Activated naive CD8-positive, alpha-beta T cell treated with anti-CD3 and anti-CD28 coated beads, Interleukin-2, amount 10 ng/mL, durations not matched to agents 7 days and 5 days (primary cell): ENCODE measurements at places on chromosomes 12 and 14. TPM values are rescaled to one million over a fixed set of nuclear protein-coding genes. Genes with fewer than 3 reads are reported as not detected.

GRCh38 chr14:25759256-25759655, 709.3 kb upstream of the STXBP6 start:
- H3K4me3 ChIP-seq = no peak overlapping the region
- H3K27me3 ChIP-seq = no peaks in the 10 kb centered on the region
- H3K4me1 ChIP-seq = no peaks in the 10 kb centered on the region
- H3K27ac ChIP-seq = no peak overlapping the region
- no peaks in the 10 kb centered on the region for H3K36me3 ChIP-seq
- no peak for DNase-seq

LYZ gene
- total RNA-seq = 16.4 TPM

DNA sequence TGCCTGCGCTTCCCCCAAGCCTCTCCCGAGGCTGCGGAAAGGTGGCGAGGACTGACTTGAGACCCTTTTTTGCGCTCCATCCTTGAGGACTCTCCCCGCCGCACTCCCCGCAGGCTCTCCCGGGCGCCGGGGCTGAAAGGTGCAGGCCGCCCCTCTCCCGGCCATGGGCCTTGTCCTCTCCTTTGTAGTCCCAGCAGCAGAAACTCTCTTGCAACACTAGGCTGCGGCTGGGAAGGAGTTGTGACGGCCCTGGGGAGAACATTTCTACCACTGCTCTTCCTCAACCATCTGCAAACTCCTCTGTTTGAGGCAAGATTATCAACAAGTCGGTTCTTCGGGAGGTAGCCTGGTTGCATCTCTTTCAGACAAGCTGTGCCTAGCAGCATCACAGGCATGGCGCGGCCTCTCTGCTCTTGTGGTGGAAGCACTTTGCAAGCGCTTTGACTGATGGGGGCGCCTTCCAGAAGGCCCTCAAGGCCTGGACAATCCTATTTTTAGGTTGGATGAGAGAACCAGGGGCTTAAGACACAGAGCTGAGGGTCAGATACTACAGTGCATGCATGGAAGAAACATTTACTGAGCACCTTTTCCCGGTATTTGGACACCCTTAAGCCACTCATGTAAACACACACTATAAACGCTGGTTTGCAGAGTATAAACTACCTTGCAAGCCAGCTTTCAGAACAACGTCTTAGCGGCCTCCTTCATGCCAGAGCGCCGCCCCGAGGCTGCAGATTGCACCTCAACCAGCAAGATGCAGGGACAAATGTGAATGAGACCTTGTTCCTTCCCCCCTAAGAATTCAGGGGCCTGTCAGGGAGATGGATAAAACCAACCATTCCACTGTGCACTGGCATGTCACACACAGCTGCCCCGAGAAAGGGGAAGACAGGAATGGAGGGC, 1.2 kb upstream of the PRIMA1 start:
- H3K36me3 ChIP-seq = no peaks in the 10 kb centered on the region
- DNase-seq = no peak
- no peaks in the 10 kb centered on the region for H3K4me1 ChIP-seq
- H3K4me3 ChIP-seq = no peak overlapping the region
- peaks cover 55% of the 10 kb centered on the region for H3K27me3 ChIP-seq

SLCO1B3 gene
- total RNA-seq = not detected

DNA sequence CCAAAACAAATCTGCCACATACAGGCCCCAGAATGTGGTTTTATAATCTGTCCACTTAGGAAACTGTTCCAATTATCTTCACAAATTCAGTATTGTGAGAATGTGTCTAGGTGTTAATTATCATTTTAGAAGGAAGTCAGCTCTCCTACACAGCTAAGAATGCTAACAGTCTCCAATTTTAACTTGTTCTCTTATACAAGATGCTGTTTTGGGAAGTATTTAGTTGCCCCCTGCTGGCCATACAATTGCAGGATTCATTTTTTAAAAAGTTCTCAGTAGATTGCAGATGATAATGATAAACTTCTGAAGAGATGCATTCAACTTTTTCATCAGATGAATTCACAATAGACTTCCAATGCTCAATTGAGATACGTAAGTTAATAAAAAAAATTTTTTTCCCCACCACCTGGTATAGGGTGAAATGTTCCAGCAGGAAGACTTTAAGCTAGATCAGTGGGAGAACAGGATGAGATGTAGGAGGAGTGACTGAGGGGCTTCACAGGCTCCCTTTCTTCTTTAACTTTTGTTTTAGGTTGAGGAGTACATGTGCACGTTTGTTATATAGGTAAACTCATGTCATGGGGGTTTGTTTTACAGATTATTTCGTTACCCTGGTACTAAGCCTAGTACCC, 27.3 kb upstream of the OSBPL8 start:
- peaks cover 7% of the 10 kb centered on the region for H3K4me1 ChIP-seq
- H3K36me3 ChIP-seq = no peaks in the 10 kb centered on the region
- no peak overlapping the region for H3K4me3 ChIP-seq
- H3K27me3 ChIP-seq = peaks cover 2% of the 10 kb centered on the region

ZC2HC1C gene
- total RNA-seq = 1.5 TPM

TAS2R30 gene
- 3.1 TPM for total RNA-seq

PMEL gene
- total RNA-seq = 0.42 TPM

GRCh38 chr12:3045989-3046388, 31.2 kb upstream of the TSPAN9 start:
- H3K36me3 ChIP-seq = no peaks in the 10 kb centered on the region
- peaks cover 28% of the 10 kb centered on the region for H3K27me3 ChIP-seq
- no peak overlapping the region for H3K4me3 ChIP-seq
- H3K27ac ChIP-seq = no peak overlapping the region

GRCh38 chr14:63275611-63276010, 43.1 kb downstream of the GPHB5 start:
- H3K27ac ChIP-seq = no peak overlapping the region
- H3K36me3 ChIP-seq = no peaks in the 10 kb centered on the region
- peaks cover under 1% of the 10 kb centered on the region for H3K27me3 ChIP-seq
- H3K4me1 ChIP-seq = no peaks in the 10 kb centered on the region
- DNase-seq = no peak

ZNF839 gene
- total RNA-seq = 17.3 TPM

DNA sequence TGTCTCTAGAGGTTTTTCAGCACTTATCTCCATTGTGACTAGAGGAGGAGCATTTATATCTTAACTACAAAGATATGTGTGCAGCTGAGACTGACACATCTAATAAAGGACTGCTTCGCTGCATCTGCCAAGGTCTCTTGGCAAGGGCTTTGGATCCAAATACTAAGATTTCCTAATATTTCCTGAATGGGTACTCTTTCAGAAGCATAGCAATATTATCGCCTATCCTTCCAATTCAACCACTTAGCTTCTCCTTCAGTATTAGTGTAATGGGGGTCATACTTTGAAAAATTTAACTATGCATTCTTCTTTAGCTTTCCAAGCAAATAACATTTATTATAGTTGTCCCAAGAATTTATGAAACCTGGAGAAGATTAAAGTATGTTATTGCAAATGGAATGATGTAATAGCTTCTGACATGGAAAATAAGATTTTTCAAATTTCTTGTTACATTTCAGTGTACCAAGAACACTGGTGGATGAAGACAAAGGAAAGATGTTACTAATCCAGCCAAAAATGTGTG, 243.0 kb upstream of the PDE3A start:
- DNase-seq = no peak
- H3K27me3 ChIP-seq = no peaks in the 10 kb centered on the region
- no peak overlapping the region for H3K4me3 ChIP-seq
- no peaks in the 10 kb centered on the region for H3K36me3 ChIP-seq
- no peaks in the 10 kb centered on the region for H3K4me1 ChIP-seq
- no peak overlapping the region for H3K27ac ChIP-seq

DNA sequence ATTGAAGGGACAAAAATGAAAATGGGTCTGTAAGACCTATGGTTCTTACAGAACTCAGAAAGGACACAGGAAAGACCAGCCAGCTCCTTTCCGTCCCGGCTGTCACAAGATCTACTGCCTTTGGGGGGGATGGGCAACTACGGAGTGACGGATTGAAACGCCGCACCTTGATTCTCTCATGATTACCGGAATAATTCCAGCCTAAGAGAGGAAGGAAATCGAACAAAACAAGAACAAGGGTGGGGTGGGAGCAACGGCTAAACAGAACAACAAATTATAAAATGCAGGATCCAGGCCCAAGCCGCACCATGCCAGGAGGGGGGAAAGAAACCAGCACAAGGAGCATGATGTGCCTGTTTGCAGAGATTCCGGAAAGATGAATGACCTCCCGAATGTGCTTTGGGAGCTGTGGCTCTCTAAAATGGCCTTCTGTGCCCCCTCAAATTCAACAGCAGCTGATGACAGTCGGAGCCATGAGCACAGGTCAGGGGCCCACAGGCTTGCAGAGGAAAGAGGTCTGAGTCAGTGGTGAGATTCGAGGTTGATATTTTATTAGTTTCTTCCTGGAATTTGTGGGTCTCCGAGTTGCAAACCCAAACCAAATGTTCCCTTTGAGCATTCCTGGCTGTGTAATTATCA, 72.1 kb downstream of the SPRING1 start:
- no peaks in the 10 kb centered on the region for H3K4me1 ChIP-seq
- no peak for DNase-seq
- H3K27me3 ChIP-seq = peaks cover 4% of the 10 kb centered on the region
- H3K27ac ChIP-seq = no peak overlapping the region
- no peaks in the 10 kb centered on the region for H3K36me3 ChIP-seq
- H3K4me3 ChIP-seq = no peak overlapping the region

DNA sequence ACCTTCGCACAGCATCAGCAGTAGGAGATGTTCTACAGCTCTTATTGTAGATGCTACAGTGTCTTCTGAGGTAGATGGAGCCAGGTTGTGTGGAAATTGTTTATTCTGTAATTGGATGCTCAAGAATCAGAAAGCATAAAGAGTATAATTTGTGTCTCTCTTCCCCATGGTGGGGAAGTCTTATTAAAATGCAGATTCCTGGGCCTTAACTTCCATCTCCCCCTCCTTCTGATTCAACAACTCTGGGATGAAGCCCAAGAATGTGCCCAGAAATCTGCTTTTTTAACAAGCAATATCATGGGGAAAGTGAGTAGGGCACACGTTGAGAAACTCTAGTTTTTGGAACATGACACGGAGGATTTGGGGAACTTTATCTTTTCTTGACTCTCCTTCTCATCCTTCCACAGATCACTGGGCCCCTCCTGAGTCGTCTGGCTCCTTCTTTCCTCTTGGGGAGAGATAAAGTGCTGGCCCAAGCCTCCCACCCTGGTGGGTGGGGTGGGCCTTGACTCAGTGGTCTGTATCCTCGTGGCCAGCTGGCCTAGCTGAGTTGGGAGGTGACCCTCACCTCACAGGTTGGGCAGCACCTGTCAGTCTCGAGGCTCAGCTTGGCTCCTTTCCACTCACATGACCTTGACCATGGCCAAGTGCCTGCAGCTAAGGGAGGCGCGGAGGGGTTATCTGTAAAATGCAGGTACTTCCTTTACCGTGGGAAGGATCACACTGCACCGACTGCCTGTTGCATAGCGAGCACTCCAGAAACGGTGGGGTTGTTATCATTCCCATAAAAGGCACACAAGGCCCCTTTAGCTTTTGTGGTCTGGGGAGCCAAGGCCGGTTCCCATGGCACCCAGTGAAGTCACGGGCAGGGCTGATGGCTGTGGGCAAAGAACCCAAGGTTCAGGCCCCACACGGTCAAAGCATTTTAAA, 141.9 kb downstream of the CHST11 start:
- DNase-seq = no peak
- peaks cover 19% of the 10 kb centered on the region for H3K36me3 ChIP-seq
- H3K4me1 ChIP-seq = peaks cover 15% of the 10 kb centered on the region
- H3K4me3 ChIP-seq = no peak overlapping the region
- peak overlapping the region; percentile 21 for H3K27ac ChIP-seq
- no peaks in the 10 kb centered on the region for H3K27me3 ChIP-seq

SERPINA4 gene
- total RNA-seq = not detected

DNA sequence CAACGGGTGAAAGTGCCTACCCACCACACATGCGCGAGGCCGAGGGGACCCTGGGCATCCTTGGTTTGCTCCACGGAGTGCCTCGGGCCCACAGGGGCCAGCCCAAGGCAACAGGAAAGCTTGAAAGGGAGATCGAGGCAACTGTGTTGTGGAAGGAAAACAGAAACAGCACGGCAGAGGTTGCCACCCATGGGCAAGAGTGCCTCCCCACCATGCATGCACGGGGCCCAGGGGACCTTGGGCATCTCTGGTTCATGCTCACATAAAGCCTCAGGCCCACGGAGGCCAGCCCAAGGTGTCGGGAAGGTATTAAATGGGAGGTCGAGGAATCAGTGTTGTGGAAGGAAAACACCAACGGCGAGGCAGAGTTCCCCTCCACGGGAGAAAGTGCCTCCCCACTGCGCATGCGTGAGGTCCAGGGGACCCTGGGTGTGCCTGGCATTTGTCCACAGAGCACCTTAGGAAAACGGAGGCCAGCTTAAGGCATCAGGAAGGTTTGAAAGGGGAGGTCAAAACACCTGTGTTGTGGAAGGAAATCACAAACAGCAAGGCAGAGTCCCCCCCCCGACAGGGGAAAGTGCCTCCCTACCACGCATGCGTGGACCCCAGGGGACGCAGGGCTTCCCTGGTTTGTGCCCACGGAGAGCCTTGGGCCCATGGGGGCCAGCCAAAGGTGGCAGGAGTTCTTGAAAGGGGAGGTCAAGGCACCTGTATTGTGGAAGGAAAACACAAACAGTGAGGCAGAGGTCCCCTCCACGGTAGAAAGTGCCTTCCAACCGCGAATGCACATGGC, 367.3 kb downstream of the ALG10 start:
- no peak overlapping the region for H3K4me3 ChIP-seq
- no peaks in the 10 kb centered on the region for H3K36me3 ChIP-seq
- DNase-seq = no peak
- H3K4me1 ChIP-seq = no peaks in the 10 kb centered on the region

- no peak within 1 kb of the TSS for H3K4me3 ChIP-seq
- no peak for DNase-seq
- H3K4me1 ChIP-seq = peaks cover 2% of the 10 kb centered on the region
- H3K27me3 ChIP-seq = no peaks in the 10 kb centered on the region
- no peak within 1 kb of the TSS for H3K27ac ChIP-seq
These were observed at the start of gene GPD1 for GRCh38 chr12:50103767-50104321. Gene GPD1 (plus strand): TSS chr12:50104008. CDS start chr12:50104051, 43 bp downstream.

DNA sequence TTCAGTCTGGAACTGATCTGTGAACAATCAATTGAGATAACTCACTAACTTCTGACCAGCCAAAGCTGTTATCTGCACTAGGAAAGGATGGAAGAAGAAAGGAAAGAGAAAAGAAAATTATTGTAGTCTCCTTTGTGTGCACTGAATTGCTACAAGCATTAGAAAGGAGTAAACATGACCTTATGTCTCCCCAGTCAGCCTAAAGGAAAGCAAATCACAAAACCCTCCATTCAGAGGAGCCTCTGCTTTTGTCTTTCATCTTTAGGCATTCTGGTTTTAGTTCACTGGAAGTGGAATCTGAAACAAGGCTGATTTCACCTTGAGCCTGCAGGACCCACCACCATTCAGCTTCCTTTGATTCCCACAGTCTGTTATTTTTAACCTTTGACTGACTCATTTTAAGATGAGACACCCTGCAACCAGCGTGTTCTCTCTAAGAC, 26.0 kb downstream of the TBX3 start:
- no peaks in the 10 kb centered on the region for H3K4me1 ChIP-seq
- H3K27ac ChIP-seq = no peak overlapping the region
- peaks cover 6% of the 10 kb centered on the region for H3K27me3 ChIP-seq

CLEC1B gene
- total RNA-seq = not detected

HOXC13 gene
- not detected for total RNA-seq

- no peak for DNase-seq
- H3K4me3 ChIP-seq = no peak overlapping the region
- peaks cover 29% of the 10 kb centered on the region for H3K36me3 ChIP-seq
- no peaks in the 10 kb centered on the region for H3K4me1 ChIP-seq
These were observed 153.7 kb downstream of the CEP128 start for GRCh38 chr14:80787876-80788275.

ITGB7 gene
- total RNA-seq = 420 TPM

KLHL33 gene
- 3.4 TPM for total RNA-seq
